Natural killer cell (primary cell): ENCODE measurements at places on chromosomes 1 and 21. TPM values are rescaled to one million over a fixed set of nuclear protein-coding genes. Genes with fewer than 3 reads are reported as not detected.

- H3K36me3 ChIP-seq, result no peaks in the 10 kb centered on the region
- no peak for DNase-seq
- H3K4me1 ChIP-seq, result no peaks in the 10 kb centered on the region
- no peak overlapping the region for H3K4me3 ChIP-seq
- no peak overlapping the region for H3K27ac ChIP-seq
Observed at GRCh38 chr1:33516891-33517567, 44.6 kb downstream of the ZSCAN20 start.

DNA sequence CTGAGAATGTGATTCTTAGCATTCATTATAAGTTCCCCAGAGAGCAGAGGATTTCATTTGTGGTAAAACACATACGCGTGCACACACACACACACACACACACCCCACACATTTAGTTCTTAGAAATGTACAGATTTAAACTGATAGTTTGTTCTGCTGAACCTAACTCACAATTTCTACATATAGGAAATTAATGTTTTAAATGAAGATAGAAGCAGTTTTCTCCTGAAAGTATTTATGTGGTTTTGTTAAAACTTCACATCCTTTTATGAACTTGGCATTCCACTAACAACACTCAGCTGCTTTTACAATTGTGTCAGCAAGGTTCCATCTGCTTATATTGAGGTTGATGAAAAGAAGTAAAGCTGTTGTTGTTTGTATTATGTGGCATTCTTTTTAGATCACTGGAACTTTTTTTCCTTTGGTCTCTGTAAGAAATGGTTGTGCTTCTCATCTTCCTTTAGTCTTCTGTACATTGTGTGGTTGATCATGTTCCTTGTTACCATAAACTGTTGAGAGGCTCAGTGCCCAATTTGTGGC lies 41.6 kb downstream of the AK4 start:
- H3K4me1 ChIP-seq, result no peaks in the 10 kb centered on the region
- no peak overlapping the region for H3K27ac ChIP-seq
- H3K36me3 ChIP-seq, result no peaks in the 10 kb centered on the region
- H3K27me3 ChIP-seq, result no peaks in the 10 kb centered on the region
- H3K4me3 ChIP-seq, result no peak overlapping the region

DNA sequence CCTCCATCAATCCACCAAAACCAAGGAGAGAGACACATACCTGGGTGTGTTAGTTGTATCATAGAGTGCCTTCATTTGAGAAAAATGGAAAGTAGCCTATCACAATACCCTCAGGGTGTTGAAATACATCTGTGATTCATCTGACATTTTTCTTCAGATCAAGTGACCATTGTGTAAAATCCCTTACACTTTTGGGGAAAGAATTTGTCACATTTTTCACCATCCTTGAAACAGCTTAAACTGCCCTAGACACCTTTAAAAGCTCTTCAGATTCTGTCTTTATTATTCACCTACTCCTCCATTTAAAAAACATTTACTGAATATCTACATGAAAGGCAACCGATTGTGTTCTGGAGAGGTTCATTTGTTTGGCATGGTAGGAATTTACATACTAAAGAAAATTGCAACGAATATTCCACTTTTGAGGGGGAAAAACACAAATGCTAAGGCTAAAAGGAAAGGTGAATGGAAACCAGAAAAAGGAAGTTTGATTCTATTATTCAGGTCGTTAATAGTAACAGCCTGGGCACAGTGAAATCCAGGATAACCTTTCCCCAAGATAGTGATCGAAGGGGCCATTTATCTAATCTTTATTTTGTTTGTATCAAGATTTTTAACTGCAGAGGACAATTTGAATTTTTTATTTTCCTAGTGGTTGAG lies 70.4 kb upstream of the SAMSN1 start:
- H3K4me3 ChIP-seq, result no peak overlapping the region
- no peaks in the 10 kb centered on the region for H3K27me3 ChIP-seq
- H3K27ac ChIP-seq, result no peak overlapping the region
- H3K4me1 ChIP-seq, result no peaks in the 10 kb centered on the region
- no peaks in the 10 kb centered on the region for H3K36me3 ChIP-seq
- no peak for DNase-seq

The TCHH gene
- not detected for total RNA-seq

- peaks cover 19% of the 10 kb centered on the region for H3K4me1 ChIP-seq
- peak overlapping the region; percentile 29 for H3K27ac ChIP-seq
- no peak overlapping the region for H3K4me3 ChIP-seq
- H3K36me3 ChIP-seq, result no peaks in the 10 kb centered on the region
- H3K27me3 ChIP-seq, result no peaks in the 10 kb centered on the region
Observed at GRCh38 chr1:116877141-116877818, 32.4 kb upstream of the PTGFRN start.

DNA sequence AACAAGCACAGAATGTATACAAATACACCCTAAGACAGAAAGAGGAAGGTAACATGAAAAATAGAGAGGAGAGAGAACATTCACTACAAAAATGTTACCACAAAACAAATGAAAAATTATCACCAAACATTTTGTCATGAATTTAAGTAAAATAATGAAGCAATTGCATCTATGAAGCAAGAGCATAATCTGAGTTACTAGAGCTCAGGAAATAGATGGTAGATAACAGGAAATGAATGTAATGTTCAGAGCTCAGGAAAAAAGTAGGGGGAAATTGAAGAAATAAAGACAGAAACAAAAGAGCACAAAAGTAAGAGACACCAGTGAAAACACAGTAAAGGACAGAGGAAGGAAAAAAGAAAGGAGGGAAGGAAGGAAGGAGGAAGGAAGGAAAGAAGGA lies 19.4 kb downstream of the SEC16B start:
- H3K27ac ChIP-seq, result no peak overlapping the region
- no peak for DNase-seq
- no peak overlapping the region for H3K4me3 ChIP-seq

DNA sequence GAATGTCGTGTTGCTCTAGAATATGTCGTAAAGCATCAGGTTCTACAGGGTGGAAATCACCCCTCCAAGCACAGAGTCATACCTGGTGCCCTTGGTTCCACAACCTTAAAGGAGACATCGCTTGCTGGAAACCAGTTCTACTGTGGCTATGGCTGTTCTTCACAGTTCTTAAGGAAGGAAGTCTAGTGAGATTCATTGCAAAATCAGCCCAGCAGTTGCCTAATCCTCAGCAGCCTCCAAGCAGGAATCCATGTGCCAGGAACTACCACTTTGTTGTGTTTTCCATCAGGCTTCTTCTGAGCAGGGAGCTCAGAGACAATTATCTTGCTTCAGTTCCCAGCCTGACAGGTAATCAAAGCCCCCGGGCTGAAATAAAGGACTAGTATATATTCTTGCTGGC lies 45.0 kb upstream of the SLC35F3 start:
- H3K4me3 ChIP-seq, result no peak overlapping the region
- H3K27ac ChIP-seq, result no peak overlapping the region
- no peaks in the 10 kb centered on the region for H3K4me1 ChIP-seq

- peak; percentile 77 for DNase-seq
- no peak overlapping the region for H3K4me3 ChIP-seq
- H3K4me1 ChIP-seq, result peaks cover 99% of the 10 kb centered on the region
- peak overlapping the region; percentile 79 for H3K27ac ChIP-seq
- peaks cover 42% of the 10 kb centered on the region for H3K36me3 ChIP-seq
- H3K27me3 ChIP-seq, result no peaks in the 10 kb centered on the region
Observed at GRCh38 chr1:1216770-1217620, 3.0 kb upstream of the TNFRSF4 start.

DNA sequence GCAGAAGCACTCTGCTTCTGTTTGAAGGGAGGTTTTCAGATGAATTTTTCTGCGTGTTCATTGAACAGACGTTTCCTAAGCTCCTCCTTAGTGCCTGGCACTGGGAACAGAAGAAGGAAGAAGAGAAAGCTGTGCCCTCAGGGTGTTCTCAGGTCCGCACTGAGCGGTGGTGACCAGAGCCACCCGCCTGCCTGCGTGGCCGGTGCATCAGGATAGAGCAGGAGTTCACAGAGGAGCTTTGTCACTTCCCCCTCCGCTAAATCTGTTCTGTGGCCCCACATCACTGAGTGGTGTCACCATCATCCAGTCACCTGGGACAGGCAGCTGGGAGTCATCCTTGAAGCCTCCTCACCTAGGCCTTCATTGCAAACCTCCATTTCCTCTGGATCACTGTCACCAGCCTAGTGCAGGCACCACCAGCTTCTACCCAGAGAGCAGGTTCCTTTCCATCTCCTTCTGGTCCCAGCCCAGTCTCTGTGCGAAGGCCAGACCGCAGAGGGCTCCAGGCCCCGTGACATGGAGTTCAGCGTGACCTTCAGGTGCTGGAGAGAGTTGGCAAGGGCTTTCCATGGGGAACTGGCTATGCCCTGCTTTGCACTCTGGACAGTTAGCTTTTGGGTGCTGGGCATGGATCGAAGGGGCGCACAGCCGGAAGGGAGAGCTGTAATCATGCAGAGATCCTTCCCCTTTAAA lies 21.7 kb downstream of the PARK7 start:
- peaks cover 66% of the 10 kb centered on the region for H3K36me3 ChIP-seq
- DNase-seq, result no peak
- H3K27me3 ChIP-seq, result no peaks in the 10 kb centered on the region
- H3K4me3 ChIP-seq, result no peak overlapping the region
- H3K27ac ChIP-seq, result no peak overlapping the region

GRCh38 chr1:193462629-193463320 lies 276.4 kb upstream of the B3GALT2 start:
- H3K27ac ChIP-seq, result peak overlapping the region; percentile 31
- no peaks in the 10 kb centered on the region for H3K4me1 ChIP-seq
- H3K36me3 ChIP-seq, result no peaks in the 10 kb centered on the region
- no peak overlapping the region for H3K4me3 ChIP-seq

The ASTN1 gene
- total RNA-seq, result not detected

The LRRIQ3 gene
- 0.85 TPM for total RNA-seq

GRCh38 chr21:37257511-37257966 lies 9.6 kb downstream of the VPS26C start:
- peaks cover 8% of the 10 kb centered on the region for H3K36me3 ChIP-seq
- no peaks in the 10 kb centered on the region for H3K27me3 ChIP-seq
- H3K27ac ChIP-seq, result peak overlapping the region; percentile 86
- peaks cover 21% of the 10 kb centered on the region for H3K4me1 ChIP-seq
- peak; percentile 50 for DNase-seq

DNA sequence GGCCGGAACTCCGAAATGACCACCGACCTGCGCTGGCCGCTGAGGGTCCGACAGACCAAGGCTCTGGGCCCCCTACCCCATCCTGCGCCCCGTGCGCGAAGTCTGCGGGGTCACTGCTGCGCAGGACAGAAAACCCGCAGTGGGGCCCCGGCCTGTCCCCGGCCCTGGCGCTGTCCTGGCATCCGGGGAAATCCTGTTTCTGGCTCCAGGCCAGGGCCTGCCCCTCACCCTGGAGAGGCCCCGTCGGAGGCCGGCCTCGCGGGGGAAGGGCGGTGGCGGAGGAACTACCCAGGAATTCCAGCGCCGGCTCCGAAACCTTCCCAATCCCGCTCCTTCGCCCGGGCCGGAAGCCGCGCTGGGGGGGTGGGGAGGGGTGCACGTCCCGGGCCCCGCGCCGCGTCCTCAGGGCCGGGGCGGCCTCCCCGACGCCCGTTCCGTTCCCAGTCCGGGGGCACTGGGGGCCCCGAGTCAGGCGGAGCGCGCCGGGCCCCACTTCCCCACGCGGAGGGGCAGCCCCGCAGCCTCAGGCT lies 77.0 kb downstream of the MORN1 start:
- H3K27me3 ChIP-seq, result no peaks in the 10 kb centered on the region
- peak overlapping the region; percentile 76 for H3K27ac ChIP-seq
- peaks cover 58% of the 10 kb centered on the region for H3K4me1 ChIP-seq
- H3K36me3 ChIP-seq, result no peaks in the 10 kb centered on the region
- no peak for DNase-seq
- H3K4me3 ChIP-seq, result peak overlapping the region; percentile 13

GRCh38 chr1:48803474-48803873 lies 26.8 kb upstream of the BEND5 start:
- no peak for DNase-seq
- no peaks in the 10 kb centered on the region for H3K4me1 ChIP-seq
- no peak overlapping the region for H3K4me3 ChIP-seq

The BARHL2 gene
- not detected for total RNA-seq

GRCh38 chr1:100188617-100189016 lies 10.6 kb upstream of the LRRC39 start:
- DNase-seq, result no peak
- H3K27me3 ChIP-seq, result no peaks in the 10 kb centered on the region
- H3K36me3 ChIP-seq, result no peaks in the 10 kb centered on the region
- no peak overlapping the region for H3K27ac ChIP-seq
- no peak overlapping the region for H3K4me3 ChIP-seq

DNA sequence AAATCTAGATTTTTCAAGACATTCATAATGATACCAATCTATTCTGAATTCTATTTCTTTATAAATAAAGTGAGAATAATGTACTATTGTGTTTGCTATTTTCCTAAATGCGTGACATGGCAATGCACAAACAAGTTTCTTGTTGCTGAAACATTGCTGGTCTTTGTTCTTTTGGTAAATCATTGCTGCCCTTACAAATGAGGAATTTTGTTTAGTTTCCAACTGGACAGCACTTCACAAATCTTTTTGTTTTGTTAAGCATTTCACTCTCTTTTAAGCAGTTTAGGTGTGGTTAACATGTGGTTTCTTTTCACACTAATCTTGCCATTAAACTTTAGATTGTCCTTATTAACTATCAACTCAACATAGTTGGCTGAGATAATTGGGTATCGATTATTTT lies 94.6 kb downstream of the LRRC7 start:
- H3K4me3 ChIP-seq, result no peak overlapping the region
- H3K27ac ChIP-seq, result no peak overlapping the region
- no peaks in the 10 kb centered on the region for H3K27me3 ChIP-seq
- no peaks in the 10 kb centered on the region for H3K4me1 ChIP-seq

GRCh38 chr1:60762911-60763310 lies 319.4 kb upstream of the NFIA start:
- no peaks in the 10 kb centered on the region for H3K36me3 ChIP-seq
- H3K27me3 ChIP-seq, result no peaks in the 10 kb centered on the region
- H3K4me3 ChIP-seq, result no peak overlapping the region
- DNase-seq, result no peak

GRCh38 chr1:176696109-176696508 lies 233.1 kb downstream of the PAPPA2 start:
- H3K4me3 ChIP-seq, result no peak overlapping the region
- no peaks in the 10 kb centered on the region for H3K27me3 ChIP-seq
- DNase-seq, result no peak
- no peak overlapping the region for H3K27ac ChIP-seq
- no peaks in the 10 kb centered on the region for H3K36me3 ChIP-seq

The MAP3K7CL gene
- 11.5 TPM for total RNA-seq

DNA sequence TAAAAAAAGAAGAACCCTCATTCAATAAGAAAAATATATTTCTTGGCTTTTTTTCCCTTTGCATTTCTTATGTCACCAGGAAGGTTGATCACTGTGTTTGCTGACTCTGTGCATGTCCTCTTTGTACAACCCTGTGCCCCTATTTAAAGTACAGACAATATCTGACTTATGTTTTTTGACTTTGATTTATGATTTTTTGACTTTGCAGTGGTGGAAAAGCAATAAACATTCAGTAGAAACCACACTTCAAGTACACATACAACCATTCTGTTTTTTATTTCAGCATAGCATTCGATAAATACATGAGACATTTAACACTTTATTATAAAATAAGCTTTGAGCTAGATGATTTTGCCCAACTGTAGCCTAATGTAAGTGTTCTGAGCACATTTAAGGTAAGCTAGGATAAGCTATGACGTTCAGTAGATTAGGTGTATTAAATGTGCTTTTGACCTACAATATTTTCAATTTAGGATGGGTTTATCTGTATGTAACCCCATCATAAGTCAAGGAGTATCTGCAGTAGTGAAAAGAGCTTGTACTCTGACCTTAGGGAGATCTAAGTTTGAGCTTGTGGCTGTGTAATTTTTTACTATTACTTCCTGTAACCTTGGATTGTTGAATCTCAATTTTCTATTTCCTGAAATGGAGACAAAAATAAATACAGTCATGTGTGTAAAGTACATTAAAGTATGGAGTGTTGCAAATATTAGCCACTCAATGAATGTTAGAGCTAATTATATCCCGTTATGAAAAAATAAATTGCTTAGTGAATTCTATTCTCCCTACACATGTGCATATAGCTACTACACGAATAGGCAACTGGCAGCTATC lies 1.2 kb downstream of the RNASEL start:
- H3K4me3 ChIP-seq, result peak overlapping the region; percentile 98
- DNase-seq, result no peak
- H3K27ac ChIP-seq, result peak overlapping the region; percentile 99
- H3K27me3 ChIP-seq, result no peaks in the 10 kb centered on the region
- H3K36me3 ChIP-seq, result peaks cover 8% of the 10 kb centered on the region
